ENCODE measurements at places on chromosomes 13 and 19.
A peak's percentile ranks its signal among the peaks of the same experiment; 100 is the strongest.

DNA sequence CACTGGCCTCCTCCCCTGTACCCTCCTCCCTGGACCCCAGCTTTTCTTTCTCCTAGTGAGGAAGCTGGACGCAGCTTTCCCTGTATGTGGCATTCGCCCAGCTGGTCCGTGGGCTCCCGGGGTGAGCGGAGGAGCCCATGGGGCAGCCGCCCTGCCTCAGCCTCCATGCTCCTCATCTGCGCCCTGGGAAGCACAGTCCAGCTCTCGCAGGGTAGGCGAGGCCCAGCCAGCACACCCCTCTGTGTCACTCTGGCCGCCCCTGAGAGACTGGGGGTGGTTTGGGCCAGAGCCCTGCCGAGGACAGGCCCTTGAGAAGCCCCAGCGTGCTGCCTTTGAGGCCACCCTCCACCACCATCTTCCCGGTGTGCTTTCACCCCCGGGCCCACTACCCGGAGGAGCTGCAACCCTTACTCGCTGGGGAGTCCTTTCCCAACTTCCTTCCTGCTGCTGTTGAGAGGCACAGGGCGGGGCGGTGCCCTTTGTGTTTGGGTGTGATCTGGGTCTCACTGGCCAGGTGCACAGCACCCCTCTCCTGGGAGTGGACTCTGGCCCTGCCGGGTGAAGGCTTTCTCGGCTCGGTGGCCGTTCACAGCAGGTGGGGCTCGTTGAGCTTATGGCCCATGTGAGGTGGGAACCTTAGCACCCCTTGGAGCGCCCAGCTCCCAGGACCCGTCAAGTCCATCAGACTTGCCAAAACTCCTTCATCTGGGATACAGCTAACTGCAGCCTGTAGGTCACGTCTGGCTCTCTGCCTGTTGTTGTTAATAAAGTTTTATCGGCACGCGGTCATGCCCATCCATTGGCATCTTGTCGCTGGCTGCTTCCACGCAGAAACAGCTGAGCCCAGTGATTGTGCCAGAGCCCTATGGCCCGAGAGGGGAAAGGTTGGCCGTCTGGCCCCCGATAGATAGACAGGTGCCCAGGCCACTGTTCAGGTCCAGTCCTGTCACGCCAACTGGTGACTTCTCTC, 3.2 kb downstream of the NCLN start:
- DNase-seq = no peak

DNA sequence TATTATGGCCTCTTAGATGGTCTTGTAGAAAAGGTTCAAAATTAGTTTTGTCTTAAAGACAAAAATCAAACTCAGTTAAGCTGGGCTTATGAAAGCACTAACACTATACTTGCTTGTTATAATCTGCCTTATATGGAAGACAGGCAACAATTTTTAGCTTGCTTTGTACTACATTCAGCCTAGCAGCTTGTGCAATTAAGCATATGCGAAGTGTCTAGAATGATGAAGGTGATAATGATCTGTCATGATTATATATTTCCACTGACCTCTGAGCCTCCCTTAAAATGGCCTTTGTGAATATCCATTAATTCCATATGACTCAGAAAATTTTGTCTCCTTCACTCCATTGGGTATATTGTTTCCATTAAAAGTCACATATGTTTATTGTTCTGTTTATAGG, 834.9 kb downstream of the OLFM4 start:
- DNase-seq = no peak

- DNase-seq = no peak
Observed at GRCh38 chr13:37621811-37622361, 23.3 kb upstream of the POSTN start.

DNA sequence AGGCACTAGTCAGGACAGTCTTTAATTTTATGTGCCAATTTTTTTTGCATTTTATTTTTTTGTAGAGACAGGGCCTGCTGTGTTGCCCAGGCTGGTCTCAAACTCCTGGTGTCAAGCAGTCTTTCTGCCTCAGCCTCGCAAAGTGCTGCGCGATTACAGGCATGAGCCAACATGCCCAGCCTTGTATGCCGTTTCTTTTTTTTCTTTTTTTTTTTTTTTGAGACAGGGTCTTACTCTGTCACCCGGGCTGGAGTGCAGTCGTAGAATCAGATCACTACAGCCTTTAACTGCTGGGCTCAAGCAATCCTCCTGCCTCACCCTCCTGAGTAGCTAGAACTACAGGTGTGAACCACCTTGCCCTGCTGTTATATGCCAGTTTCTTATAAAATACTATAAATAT, 26.4 kb downstream of the BORA start:
- DNase-seq = no peak

- DNase-seq = no peak
Observed at GRCh38 chr19:49791776-49792445, 21.2 kb downstream of the FUZ start.

DNA sequence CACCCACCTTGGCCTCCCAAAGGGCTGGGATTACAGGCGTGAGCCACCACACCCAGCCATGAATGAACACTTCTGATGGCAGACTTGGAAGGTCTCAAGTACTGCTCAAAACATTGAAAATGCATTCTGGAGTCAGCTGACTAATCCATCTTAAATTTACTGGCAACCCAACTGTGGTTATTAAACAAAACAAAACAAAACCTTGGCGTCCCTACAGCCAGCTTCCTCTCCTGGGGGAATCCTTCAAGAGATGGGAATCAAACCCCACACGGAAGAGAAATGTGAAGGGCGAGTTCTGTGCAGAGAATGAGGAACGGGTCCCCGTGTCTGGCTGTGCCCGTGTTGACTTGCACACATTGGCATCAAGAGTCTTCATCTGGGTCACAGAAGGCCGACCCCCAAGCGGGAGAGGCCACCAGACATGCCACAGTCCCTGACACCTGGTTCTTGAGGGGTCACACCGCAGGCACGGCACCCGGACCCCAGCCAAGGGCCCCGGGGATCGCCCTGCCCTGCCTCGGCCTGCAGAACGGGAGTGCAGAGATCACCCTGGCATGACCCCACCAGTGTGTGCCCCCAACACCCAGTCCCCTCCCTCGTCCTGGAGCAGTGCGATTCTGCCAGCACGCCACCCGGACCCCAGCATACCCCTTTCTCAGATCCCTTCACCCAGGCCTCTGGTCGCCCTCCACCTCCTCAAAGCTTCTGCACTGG, 3.2 kb downstream of the MAP2K2 start:
- DNase-seq = no peak

- DNase-seq = no peak
Observed at GRCh38 chr13:82867284-82867683, 1015.0 kb downstream of the SLITRK1 start.

GRCh38 chr13:66489172-66489571, 741.0 kb downstream of the PCDH9 start:
- no peak for DNase-seq

GRCh38 chr13:99228737-99229691, 28.4 kb downstream of the UBAC2 start:
- no peak for DNase-seq

DNA sequence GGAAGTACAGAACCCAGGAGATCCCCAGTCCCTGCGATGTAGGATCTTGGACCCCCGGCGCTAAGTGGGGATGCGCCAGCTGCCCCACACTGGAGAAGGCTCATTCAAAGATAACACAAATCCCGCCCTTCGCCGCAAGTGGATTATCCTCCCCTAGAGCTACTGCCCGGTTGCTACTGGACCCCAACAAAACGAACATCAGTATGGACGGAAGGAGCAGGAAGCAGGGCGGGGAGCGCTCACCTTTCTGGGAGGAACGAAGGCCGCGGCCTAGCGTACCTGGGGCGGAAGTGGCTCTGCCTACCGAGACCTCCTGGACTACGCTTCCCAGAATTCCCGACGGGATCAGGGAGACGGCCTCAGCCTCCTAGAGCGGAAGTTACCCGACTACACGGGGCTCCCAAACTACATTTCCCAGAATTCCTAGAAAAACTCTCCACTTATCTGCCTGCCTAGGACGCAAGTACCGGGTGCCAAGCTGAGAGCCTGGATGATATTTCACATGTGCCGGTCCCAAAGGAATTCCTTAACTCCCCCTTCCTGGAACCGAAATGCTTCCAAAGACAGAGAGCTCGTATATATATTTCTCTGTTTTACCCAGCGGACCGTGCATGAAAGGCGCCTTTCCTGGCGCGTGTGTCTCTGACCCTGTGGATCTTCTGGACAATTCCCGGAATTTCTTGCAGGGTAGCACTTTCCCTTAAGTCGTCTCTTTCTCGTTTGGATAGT, at the start of gene ZNF112:
Gene ZNF112, minus strand, starts transcription at position 298 of the 729 bp plus-strand sequence. CDS start 16,141 bp downstream, outside the sequence.
- DNase-seq = peak; percentile 91

- DNase-seq = no peak
Observed at GRCh38 chr13:37870895-37871550, 1.5 kb upstream of the TRPC4 start.

DNA sequence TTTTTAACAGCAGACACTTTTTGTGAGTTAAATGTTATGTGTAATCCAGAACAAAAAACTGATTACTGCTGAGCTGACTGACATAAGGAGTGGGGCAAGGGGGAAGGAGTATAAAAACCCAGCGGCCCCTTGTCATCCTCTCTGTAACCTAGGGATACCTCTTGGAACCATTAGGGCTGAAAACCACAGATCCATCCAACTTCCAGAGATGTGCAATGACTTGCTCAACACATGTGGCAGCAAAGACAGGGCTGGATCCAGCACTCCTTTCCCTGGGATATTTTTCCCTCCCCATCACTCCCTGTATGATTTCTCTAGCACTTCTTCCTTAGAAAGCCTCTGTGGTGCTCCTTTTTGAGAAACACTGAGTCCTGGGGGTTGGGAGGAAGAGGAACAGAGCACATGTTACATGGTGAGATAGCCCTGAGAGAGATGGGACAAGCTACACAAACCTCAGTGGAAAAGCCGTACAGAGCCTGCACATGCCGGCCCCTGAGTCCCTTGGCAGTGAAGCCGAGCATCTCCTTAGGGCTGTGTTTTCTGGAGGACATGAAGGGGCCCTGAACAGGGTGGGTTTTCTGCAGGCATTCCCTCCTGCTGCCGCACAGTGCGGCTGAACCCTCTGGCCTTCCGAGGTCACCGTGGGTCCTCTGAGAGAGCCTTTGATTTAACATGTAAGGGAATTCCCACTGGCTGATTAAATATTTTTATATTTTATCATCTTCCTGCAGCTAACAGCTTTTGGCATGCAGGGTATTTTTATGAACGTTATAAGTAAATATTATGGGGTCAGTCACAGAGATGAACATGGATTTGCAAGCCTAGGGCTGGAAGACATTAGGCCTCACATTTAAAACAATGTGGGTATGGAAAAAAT, 219.9 kb downstream of the COG6 start:
- no peak for DNase-seq

- DNase-seq = no peak
Observed at GRCh38 chr19:46978171-46978869, 41.3 kb upstream of the NPAS1 start.

DNA sequence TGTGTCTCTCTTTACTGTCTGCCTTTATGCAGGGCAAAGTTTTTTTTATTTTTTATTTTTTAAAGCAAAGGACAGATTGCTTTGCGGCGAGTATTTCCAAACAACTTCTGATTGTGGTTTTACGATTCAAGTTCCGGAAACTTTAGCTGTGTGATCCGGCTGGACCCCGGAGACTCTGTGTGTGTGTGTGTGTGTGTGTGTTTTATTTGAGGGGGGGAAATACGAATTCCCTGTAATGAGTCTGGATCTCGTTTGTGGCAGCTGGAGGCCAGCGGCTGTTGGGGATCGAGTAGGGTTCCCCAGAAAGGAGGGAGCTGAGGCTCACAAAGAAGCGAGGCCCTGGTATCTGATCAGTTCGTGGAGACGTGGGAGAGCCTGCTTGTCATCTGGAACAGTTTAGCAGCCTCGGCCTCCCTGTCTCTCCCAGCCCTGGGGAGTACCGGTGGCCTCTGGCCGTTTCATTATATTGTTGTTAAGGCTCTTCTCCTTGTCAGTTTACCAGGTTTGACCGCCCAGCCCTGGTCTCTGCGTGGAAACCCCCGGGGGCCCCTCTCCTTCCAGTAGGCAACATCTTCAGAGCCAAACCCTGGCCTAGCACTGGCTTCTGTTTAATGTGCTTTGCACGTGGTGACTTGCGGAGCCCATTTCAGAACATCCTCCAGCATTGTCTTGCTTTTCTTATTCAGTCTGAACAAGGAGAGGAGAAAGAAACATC, 1.3 kb downstream of the FARP1 start:
- peak; percentile 26 for DNase-seq

DNA sequence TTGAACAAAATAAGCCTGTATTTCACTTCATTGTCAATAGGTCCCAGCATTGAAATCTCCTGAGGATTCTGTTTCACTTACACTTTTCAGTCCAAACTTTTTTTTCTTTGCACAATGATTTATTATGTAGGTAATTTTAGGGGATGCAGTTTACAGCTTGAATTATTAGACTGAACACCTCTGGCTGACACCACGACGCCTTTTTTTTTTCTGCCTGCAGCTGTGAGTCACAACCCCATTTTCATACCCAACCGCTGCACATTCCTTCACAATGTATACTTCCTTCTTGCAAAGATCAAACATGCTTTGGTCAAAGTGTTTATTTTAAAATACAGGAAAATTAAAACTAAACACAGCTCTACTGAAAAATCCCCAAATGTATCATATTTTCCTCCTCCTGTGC, 11.4 kb downstream of the ZIC2 start:
- no peak for DNase-seq

GRCh38 chr19:31890230-31890629, 455.2 kb upstream of the ZNF507 start:
- DNase-seq = no peak

GRCh38 chr19:5036698-5037563, 68.0 kb downstream of the KDM4B start:
- no peak for DNase-seq

GRCh38 chr19:1234051-1234954, 3.5 kb downstream of the CBARP start:
- no peak for DNase-seq

DNA sequence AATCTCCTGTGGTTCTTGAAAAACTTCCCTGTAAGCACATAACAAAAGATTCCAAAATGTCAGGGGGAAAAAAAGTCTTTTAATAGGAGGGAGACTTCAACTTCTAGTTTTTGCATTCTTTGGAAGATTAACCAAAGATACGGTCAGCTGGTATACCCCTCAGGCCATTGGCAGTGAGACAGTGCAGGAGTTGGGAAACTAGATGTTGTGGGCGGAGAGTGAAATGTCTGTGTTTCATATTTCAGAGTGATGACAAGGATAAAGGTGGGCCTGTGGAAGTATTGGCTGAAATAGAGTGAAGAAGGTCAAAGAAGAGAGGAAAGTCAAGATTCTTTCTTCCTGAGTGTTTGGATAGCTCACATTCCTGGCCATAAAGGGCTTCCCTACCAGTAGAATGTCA, 40.8 kb downstream of the CYP2B6 start:
- no peak for DNase-seq

- no peak for DNase-seq
Observed at GRCh38 chr19:46142294-46142693, 5.7 kb upstream of the IGFL2 start.

DNA sequence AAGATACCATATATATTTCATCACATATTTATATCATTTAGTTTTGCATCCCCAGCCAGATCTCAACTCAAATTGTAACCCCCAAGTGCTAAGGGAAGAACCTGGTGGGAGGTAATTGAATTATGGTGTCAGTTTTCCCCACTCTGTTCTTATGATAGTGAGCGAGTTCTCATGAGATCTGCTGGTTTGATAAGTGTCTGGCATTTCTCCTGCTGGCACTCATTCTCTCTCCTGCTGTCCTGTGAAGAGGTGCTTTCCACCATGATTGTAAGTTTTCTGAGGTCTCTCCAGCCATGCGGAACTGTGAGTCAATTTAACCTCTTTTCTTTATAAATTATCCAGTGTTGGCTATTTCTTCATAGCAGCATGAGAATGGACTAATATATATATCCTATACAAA, 462.5 kb upstream of the SLITRK5 start:
- peak; percentile 37 for DNase-seq

- DNase-seq = no peak
Observed at GRCh38 chr13:91773591-91774227, 375.3 kb downstream of the GPC5 start.

- no peak for DNase-seq
Observed at GRCh38 chr13:30032263-30032662, 181.8 kb upstream of the UBL3 start.

Data from thyroid gland (tissue), 4 donors.